NCI-H460 (cell line): ENCODE measurements at places on chromosomes 13 and 19.

DNA sequence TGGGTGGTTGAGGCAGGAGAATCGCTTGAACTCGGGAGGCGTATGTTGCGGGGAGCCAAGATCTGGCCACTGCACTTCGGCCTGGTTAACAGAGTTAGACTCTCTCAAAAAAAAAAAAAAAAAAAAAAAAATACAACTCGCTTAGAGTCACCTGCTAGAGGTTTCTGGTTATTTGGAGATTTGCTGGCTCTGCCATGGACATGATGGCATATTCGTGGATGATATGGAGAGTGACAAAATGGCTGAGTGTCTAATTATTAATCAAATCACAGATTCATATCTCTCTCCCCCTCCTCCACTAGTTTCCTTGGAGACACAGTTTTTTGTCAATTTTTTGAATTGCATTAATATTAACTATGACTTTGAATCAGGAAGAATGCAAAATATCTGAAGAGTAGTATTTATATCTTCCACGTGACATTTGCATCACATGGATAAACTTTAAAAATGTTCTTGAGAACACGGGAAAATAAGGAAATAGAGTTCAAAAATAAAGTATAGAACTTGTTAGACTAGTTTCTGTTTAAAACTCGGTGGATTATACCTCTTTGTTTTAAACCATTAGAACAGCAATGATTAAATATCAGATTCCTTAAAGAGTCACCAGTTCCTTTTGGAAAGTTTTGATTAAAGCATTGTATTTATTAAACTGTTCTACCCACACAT, 47.8 kb downstream of the KLF5 start:
- DNase-seq = no peak

- DNase-seq = no peak
These were observed 6.1 kb downstream of the FSD1 start for GRCh38 chr19:4310247-4311121.

DNA sequence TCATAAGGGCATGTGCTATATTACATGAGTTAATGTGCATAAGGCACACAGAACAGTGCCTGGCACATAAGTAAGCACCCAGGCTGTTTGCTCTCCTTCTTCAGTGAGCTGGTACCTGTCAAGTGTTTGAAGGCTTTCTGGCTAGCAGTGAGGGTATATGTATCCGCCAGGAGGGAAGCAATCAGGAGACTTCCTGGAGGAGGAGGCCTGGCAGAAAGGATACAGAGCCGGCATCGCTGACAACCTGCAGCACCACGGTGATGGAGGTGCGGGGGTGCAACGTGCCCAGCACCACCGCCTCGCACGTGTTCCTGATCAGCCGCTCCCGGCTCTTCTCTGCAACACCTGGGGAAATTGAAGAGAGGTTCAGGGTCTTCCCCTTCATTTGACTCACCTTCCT, 5.5 kb downstream of the EXOSC5 start:
- DNase-seq = no peak

GRCh38 chr19:18894254-18895037, 1.5 kb downstream of the CERS1 start:
- DNase-seq = no peak

GRCh38 chr13:56102641-56103040, 1038.1 kb upstream of the PRR20A start:
- no peak for DNase-seq

- no peak for DNase-seq
These were observed 1.1 kb downstream of the CACNG7 start for GRCh38 chr19:53910170-53910518.

DNA sequence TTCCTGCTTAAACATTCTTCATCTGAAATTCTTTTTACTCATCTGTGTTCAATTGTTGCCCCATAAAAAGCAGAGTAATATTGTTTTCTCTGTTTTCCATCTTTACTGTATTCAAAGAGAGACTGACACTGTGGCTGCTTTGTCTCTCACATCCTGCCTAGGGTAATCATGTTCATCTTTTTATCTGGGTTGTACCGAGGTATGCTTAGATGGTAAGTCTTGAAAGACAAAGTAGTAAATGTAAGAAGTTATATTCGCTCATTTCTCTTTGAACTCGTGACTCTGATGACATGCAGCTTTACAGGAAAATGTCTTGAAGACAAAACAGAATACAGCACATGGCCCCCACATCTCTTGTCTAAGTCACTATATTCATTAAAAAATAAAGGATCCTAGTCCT, 20.0 kb upstream of the CYSLTR2 start:
- no peak for DNase-seq

- DNase-seq = no peak
These were observed 123.6 kb downstream of the PCDH9 start for GRCh38 chr13:67106502-67107057.

DNA sequence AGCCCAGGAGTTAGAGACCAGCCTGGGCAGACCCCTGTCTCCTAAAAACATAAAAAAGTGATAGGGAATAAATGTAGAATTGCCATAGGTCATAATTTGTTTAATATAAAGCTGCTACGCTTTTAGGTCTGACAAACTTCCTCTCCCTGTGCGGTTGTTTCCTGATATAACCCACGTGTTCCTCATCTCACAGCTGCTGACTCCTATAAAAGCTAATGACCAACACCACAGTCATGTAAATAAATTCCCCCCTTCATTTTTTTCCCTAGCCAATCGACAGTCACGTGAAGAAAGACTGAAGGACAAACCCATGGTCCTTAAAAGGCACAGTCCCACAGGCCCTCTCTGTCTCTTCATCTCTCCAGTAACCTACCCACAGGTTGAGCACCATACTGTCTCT, 27.5 kb downstream of the ZNF266 start:
- DNase-seq = no peak

DNA sequence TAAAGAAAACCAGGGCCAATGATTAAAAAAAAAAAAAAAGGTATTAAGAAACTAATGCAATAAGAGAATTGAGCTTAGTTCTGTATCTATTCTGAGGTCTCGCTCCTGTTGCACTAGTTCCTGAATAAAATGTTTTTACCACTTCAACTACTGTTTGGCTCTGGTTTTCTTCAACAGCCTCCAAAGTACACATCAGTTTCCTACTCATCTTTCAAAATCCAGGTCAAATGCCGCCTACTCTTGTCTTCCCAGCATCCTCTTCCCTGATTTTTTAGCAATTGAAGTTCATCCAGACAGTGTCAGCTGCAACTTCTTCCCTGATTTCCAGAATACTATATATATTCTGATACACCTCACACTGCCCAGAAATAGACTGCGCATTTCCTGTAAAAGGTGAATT, 1.4 kb upstream of the RCBTB1 start:
- DNase-seq = no peak

DNA sequence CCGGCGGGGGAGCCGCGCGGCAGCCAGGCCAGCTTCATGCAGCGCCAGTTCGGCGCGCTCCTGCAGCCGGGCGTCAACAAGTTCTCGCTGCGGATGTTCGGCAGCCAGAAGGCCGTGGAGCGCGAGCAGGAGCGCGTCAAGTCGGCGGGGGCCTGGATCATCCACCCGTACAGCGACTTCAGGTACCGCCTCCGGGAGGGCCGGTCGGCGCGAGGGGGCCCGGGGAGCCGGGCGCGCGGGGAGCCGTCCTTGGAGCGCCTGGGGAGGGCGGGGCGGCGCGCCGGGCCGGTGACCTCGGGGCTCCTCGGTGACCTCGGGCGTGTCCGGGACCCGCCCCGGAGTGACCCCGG, 690 bp downstream of the HCN2 start:
- DNase-seq = no peak

DNA sequence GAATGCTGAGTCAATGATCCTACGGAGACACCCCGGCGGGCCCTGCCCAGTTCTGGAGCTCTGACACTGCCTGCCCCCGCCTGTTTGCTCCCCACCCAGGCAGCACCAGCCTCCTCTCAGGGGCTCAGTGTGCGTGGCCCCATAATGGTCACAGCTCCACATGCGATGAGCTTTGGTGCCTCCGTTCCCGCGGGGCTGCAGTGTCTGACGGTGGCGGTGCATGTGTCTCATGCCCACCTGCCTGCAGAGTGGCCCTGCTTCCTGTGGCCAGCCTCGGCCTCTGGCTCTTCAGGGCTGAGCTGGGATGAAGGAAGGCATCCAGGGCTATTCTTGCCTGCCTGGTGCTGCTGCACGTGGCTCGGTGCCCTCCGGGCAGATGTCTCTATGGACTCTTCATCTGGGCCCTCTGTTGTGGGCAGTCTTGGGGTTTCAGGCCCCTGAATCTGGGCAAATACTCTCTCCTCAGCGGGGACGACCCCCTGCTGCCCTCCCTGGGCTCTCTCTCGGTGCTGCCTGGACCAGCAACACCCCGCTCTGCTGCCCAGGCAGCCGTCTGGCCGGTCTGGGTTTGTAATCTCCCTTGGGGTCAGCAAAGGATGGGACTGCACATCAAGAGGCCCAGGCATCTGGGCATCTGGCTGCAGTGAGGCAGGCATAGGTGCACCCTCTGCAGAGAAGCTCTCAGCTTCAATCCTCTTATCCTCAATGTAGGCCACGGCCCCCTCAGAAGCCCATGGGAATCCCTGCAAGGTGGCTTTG, 19.3 kb upstream of the TMEM255B start:
- no peak for DNase-seq

GRCh38 chr13:109207622-109208021, 578.2 kb downstream of the MYO16 start:
- no peak for DNase-seq

- DNase-seq = no peak
These were observed 364.0 kb downstream of the KCTD12 start for GRCh38 chr13:76522083-76522755.

GRCh38 chr13:77868717-77869116, 49.9 kb downstream of the EDNRB start:
- DNase-seq = no peak

- peak; percentile 50 for DNase-seq
These were observed 772.0 kb downstream of the DIAPH3 start for GRCh38 chr13:59391696-59392095.

DNA sequence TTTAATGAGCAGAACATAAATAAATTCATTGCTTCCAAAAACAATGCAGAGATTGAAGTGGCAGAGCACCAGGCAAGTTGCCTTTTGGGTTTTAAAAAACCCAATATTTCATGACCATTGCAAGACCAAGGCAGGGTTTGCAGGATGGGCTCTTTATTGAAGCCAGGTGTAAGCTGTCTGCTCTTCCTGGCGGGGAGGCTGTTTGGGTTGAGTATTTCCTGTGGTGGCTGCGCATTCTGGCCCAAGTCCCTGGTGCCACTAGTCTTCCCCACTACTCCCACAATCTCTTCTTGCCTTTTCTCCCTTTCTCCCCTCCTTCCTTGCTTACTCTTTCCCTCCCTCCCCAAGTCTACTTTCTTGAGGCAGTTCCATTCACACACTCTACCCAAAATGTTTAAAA, 116.4 kb downstream of the AKAP11 start:
- DNase-seq = no peak

DNA sequence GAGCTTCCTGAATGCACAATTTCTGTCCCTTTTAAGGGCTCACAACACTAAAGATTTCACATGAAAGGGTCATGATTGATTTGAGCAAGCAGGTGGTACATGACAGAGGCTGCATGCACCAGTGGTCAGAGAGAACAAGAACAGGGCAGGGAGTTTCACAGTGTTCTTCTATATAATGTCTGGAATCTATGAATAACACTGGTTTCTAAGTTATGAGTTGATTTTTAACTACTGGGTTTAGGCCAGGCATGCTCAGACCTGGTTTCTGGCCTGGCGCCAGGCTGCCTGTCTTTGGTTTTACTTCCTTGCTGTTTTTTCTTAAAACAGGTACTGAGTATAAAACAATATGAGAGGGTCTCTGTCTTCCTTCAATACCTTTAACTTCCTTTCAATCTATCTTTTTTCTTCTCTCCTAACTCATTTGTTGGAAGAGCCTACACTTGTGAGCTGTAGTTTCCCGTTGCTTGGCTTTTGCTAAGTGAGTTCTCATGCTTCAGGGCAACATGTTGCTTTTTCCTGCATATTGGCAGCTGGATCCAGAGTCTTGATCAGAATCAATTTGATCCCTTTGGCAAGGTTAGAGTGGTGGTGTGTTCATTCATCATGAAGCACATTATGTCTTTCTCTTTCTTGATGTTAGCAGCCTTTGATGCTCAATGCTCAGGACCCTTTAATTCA, 38.5 kb upstream of the FGF14 start:
- DNase-seq = no peak

- no peak for DNase-seq
These were observed at the start of gene KASH5 for GRCh38 chr19:49387936-49388372. TSS of gene KASH5 (plus strand) at chr19:49388249. CDS start at chr19:49390884, 2,635 bp downstream.

DNA sequence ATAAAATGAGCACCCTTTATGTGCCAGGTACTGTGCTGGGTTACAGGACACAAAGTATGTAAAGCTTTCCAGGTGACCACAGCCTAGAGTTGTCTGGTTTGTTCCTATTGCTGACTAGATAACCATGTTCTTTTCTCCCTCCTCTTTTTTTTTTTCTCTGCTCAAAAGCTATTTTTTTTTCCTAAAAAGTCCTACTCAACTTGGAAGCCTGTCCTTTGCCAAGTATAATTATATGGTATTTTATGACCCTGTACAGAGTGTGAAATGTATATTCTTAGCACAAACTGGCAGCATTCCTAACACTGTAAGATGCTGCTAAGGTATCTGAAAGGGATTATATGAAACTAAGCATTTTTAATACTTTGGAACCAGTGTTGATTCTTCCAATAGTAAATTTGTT, 171.0 kb downstream of the GPC6 start:
- no peak for DNase-seq

- no peak for DNase-seq
These were observed 4.0 kb downstream of the SPPL2B start for GRCh38 chr19:2332341-2333026.

GRCh38 chr13:109043636-109044035, 414.2 kb downstream of the MYO16 start:
- no peak for DNase-seq

GRCh38 chr13:39904959-39905358, 249.5 kb downstream of the COG6 start:
- DNase-seq = no peak

DNA sequence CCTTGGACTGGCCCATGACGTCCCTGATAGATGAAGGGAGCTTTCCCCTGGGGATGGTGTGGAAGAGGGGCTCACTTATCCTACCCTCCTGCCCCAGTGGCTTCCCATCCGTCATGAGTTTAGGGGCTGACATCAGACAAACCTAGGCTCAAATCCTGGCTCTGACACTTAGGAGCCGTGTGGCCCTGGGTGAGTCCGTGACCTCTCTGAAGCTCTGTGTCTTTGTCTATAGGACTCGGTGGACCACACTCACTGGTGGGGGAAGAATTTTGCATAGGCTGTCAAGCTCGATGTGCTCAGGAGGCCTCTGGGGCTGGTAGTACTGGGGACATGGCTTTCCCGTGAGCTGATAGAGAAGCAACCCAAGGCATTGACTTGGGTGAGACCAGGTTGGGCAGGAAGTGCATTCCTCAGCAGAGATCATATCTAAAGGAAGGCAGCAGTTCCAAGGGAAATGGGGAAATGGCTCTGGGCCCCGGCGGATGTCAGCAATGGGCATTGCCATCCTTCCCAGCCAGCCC, 17.4 kb upstream of the AP1M2 start:
- no peak for DNase-seq
